ENCODE measurements at places on chromosomes 5 and 9. TPM values are rescaled to one million over a fixed set of nuclear protein-coding genes. Genes with fewer than 3 reads are reported as not detected.

Gene FOXD4
- not detected for polyA plus RNA-seq

Gene INSL6
- polyA plus RNA-seq, result not detected

Gene SHISAL2B
- polyA plus RNA-seq, result not detected

Gene OLFML2A
- 5.9 TPM for polyA plus RNA-seq

Gene IFNA2
- not detected for polyA plus RNA-seq

Gene FYB1
- 0.61 TPM for polyA plus RNA-seq

Gene GPR151
- polyA plus RNA-seq, result not detected

Gene WWC1
- polyA plus RNA-seq, result 0.80 TPM

Gene PCDHAC2
- not detected for polyA plus RNA-seq

Gene IFNA21
- polyA plus RNA-seq, result not detected

Gene CFAP90
- 0.03 TPM for polyA plus RNA-seq

Gene SLC6A18
- polyA plus RNA-seq, result not detected

Gene FOXI1
- not detected for polyA plus RNA-seq

DNA sequence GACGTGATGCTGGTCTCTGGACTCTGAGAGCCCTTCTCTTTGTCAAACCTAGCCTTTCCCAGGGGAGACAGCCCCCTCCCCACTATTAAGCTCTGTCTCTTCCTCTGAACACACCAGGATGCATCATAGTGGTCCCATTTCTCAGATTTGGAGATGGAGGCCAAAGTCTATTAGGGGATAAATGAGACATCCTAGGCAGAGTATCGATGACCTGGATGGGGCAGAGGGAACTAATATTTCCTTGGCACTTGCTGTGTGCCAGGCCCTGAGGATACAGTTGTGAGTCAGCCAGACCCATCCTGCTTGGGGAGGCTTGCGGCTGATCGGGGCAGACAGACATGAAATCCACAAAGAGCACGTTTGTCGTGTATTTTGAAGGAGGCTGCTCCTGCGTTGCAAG lies 5.2 kb downstream of the DNM1 start:
- H3K27me3 ChIP-seq, result peaks cover 14% of the 10 kb centered on the region
- H3K36me3 ChIP-seq, result no peaks in the 10 kb centered on the region
- no peak overlapping the region for H3K27ac ChIP-seq
- DNase-seq, result no peak

GRCh38 chr5:177429248-177430040 lies 3.0 kb downstream of the GRK6 start:
- peaks cover 20% of the 10 kb centered on the region for H3K36me3 ChIP-seq
- H3K27ac ChIP-seq, result peak overlapping the region; percentile 92
- H3K27me3 ChIP-seq, result no peaks in the 10 kb centered on the region
- peaks cover 49% of the 10 kb centered on the region for H3K4me1 ChIP-seq
- H3K4me3 ChIP-seq, result no peak overlapping the region
- DNase-seq, result peak; percentile 61

GRCh38 chr9:116693233-116693731 lies 6.2 kb downstream of the TRIM32 start:
- no peaks in the 10 kb centered on the region for H3K36me3 ChIP-seq
- no peak for DNase-seq
- H3K4me3 ChIP-seq, result no peak overlapping the region

DNA sequence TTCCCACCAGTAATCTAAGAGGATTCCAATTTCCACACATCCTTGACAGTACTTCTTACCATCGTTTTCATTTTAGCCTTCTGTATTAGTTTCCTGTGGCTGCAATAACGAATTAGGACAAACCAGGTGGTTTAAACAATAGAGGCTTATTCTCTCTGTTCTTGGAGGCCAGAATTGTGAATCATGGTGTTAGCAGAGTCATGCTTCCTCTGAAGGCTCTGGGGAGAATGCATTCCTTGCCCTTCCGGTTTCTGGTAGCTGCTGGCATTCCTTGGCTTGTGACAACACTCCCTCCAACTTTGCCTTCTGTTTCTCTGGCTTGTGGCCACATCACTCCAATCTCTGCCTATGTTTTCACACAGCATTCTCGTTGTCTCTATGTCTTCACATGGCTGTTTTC lies 23.5 kb downstream of the RIGI start:
- no peak for DNase-seq
- no peak overlapping the region for H3K27ac ChIP-seq
- peaks cover 5% of the 10 kb centered on the region for H3K36me3 ChIP-seq

GRCh38 chr9:97958812-97959511 lies 21.0 kb upstream of the HEMGN start:
- H3K4me3 ChIP-seq, result no peak overlapping the region
- no peak overlapping the region for H3K27ac ChIP-seq
- H3K27me3 ChIP-seq, result no peaks in the 10 kb centered on the region
- no peaks in the 10 kb centered on the region for H3K4me1 ChIP-seq

- no peaks in the 10 kb centered on the region for H3K36me3 ChIP-seq
- H3K4me3 ChIP-seq, result no peak overlapping the region
These were observed 293.4 kb downstream of the YTHDC2 start for GRCh38 chr5:113806904-113807303.

GRCh38 chr9:31119890-31120454 lies 1264.5 kb upstream of the ACO1 start:
- H3K36me3 ChIP-seq, result no peaks in the 10 kb centered on the region
- H3K4me3 ChIP-seq, result no peak overlapping the region
- DNase-seq, result peak; percentile 5
- no peaks in the 10 kb centered on the region for H3K4me1 ChIP-seq
- no peak overlapping the region for H3K27ac ChIP-seq
- H3K27me3 ChIP-seq, result no peaks in the 10 kb centered on the region

DNA sequence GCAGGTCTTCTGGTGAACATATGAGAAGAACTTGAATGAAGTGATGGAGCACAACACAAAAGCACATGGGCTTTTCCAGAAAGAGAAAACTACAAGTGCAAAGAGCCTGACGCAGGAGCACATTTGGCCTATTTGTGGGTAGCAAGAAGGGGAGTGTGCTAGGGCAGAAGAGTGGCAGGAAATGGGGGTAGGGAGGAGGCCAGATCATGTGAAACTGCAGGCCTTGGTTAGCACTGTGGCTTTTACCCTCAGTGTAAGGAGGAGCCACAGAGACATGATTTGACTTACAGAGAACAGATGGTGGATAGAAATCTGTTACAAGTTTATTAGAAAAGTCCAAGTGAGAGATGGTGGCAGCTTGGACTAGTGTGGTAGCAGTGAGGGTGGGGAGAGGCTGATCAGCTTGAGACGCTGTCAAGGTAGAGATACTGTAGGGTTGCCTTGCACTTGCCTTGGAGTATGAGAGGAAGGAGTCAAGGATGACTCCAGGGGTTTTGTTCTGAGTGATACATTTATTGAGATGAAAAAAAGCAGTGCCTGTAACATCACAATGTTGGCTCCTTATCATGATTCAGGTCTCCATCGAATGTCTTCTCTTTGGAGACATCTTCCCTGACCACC lies 126.7 kb downstream of the PPP2R2B start:
- no peak for DNase-seq
- no peaks in the 10 kb centered on the region for H3K36me3 ChIP-seq
- H3K4me3 ChIP-seq, result no peak overlapping the region
- H3K27ac ChIP-seq, result no peak overlapping the region
- H3K27me3 ChIP-seq, result no peaks in the 10 kb centered on the region
- no peaks in the 10 kb centered on the region for H3K4me1 ChIP-seq

DNA sequence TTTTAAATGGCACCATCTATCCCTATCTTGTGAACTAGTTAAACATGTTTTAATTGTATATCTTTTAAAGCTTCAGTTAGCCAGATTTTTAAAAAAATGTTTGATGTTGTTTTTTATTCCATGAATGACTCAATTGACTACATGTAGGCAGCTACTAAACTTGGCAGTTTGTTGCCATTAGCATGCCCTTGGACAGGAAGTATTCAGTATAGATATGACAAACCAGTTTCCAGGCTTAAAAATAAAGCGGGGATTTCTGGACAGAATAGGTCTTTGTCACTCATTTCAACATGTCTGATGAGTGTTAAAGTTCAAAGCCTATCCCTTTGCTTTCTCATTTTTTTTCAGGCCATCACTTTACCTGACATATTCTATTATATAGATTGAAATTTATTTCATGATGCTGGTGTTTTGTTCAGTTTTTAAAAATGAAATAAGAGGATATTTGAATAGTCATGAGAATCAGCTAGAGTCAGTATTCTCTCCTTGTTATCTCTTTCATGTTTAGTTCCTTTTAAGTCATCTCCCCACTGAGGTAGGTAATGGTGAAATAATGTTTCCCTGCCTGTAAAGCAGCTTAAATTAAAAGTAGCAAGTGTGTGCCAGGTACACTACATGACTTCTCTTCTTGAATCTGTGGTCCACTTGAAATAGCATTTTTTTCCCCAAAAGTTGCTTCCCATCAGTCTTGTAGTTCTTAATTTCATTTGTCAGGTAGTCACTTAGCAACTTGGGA lies 11.9 kb downstream of the TNFAIP8 start:
- no peaks in the 10 kb centered on the region for H3K36me3 ChIP-seq
- peaks cover 34% of the 10 kb centered on the region for H3K4me1 ChIP-seq
- H3K4me3 ChIP-seq, result no peak overlapping the region
- no peak overlapping the region for H3K27ac ChIP-seq
- H3K27me3 ChIP-seq, result no peaks in the 10 kb centered on the region

DNA sequence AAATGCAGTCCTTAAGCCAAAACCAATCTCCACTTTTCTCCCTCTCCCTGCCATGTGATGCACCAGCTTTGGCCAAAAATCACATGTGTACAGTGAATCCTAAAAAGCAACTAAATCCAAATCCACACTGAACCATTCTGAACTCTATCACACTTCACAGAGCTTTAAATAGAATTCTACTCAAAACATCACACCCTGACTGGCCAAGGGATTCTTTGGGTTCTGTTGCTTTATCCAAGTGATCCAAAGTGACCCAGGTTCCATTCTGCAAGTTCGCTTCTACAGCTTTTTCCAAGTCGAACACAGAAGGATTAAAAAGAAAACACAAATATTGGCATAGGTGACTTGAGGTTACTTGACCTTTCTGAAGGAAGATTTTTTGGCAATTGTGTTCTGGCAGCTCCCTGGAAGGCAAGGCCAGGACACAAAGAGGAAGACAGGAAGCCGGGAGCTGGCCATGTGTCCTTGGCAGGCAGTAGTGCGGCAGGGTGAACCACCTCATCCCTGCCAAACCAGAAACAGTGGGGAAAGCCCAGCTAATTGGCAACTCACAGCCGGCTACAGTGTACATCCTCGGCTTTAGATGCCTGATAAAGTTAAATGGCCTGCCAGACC lies 115.0 kb downstream of the NFIB start:
- no peaks in the 10 kb centered on the region for H3K27me3 ChIP-seq
- H3K27ac ChIP-seq, result peak overlapping the region; percentile 75
- no peak overlapping the region for H3K4me3 ChIP-seq
- no peaks in the 10 kb centered on the region for H3K36me3 ChIP-seq
- peaks cover 71% of the 10 kb centered on the region for H3K4me1 ChIP-seq

- no peaks in the 10 kb centered on the region for H3K27me3 ChIP-seq
- H3K27ac ChIP-seq, result no peak overlapping the region
- H3K36me3 ChIP-seq, result no peaks in the 10 kb centered on the region
- DNase-seq, result no peak
These were observed 107.1 kb upstream of the TNPO1 start for GRCh38 chr5:72709341-72709740.

- H3K27me3 ChIP-seq, result no peaks in the 10 kb centered on the region
- no peaks in the 10 kb centered on the region for H3K36me3 ChIP-seq
- H3K4me1 ChIP-seq, result no peaks in the 10 kb centered on the region
- DNase-seq, result no peak
- H3K27ac ChIP-seq, result no peak overlapping the region
These were observed 19.9 kb downstream of the PPP3R2 start for GRCh38 chr9:101574731-101575333.

GRCh38 chr5:82815871-82816270 lies 261.3 kb downstream of the TMEM167A start:
- no peaks in the 10 kb centered on the region for H3K4me1 ChIP-seq
- no peaks in the 10 kb centered on the region for H3K27me3 ChIP-seq
- H3K4me3 ChIP-seq, result no peak overlapping the region
- no peak for DNase-seq

DNA sequence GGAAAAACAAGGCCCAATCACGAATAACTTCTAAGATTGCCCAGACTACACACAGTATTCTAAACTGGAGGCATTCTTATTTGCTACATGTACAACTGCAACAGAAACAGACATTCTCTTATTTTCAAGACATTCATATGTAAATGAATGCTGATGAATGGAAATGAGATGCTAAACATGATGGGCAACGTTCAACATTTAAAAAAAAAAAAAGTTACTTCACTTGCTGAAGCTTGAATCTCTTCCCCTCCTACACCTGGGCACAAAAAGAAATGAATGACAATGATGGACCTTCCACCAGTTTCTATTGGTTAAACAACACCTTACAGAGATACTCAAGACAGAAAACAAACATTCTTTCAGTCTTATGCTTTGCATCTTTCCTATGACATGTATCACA lies 160.5 kb downstream of the BNC2 start:
- DNase-seq, result no peak
- H3K27ac ChIP-seq, result no peak overlapping the region
- H3K27me3 ChIP-seq, result no peaks in the 10 kb centered on the region
- peaks cover 18% of the 10 kb centered on the region for H3K4me1 ChIP-seq
- H3K36me3 ChIP-seq, result no peaks in the 10 kb centered on the region
- H3K4me3 ChIP-seq, result no peak overlapping the region

DNA sequence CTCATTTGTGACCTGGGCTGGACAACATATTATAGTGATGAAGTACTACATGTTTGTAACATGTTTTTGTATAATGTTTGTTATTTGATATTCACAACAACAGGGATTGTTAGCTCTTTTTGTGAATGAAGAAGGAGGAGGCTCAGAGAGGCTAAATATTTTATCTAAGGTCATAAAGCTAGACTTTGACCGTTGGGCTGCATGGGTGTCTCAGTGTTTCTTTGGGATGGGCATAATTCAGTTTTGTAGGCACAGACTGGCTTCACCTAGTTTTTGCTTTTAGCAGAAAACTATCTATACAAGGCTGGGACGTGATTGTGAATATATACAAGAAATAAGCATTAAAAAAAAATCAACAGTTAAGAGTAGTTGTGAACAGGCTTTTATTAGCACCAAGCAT lies 15.0 kb upstream of the GNG10 start:
- no peaks in the 10 kb centered on the region for H3K36me3 ChIP-seq
- no peaks in the 10 kb centered on the region for H3K4me1 ChIP-seq
- no peak overlapping the region for H3K27ac ChIP-seq
- H3K27me3 ChIP-seq, result no peaks in the 10 kb centered on the region
- H3K4me3 ChIP-seq, result no peak overlapping the region

- DNase-seq, result no peak
- no peak overlapping the region for H3K4me3 ChIP-seq
- H3K36me3 ChIP-seq, result peaks cover 58% of the 10 kb centered on the region
- H3K27ac ChIP-seq, result no peak overlapping the region
- H3K27me3 ChIP-seq, result no peaks in the 10 kb centered on the region
- peaks cover 10% of the 10 kb centered on the region for H3K4me1 ChIP-seq
These were observed 22.2 kb upstream of the ZBTB34 start for GRCh38 chr9:126838055-126838811.
